ENCODE measurements at places on chromosomes 2 and 18.

DNA sequence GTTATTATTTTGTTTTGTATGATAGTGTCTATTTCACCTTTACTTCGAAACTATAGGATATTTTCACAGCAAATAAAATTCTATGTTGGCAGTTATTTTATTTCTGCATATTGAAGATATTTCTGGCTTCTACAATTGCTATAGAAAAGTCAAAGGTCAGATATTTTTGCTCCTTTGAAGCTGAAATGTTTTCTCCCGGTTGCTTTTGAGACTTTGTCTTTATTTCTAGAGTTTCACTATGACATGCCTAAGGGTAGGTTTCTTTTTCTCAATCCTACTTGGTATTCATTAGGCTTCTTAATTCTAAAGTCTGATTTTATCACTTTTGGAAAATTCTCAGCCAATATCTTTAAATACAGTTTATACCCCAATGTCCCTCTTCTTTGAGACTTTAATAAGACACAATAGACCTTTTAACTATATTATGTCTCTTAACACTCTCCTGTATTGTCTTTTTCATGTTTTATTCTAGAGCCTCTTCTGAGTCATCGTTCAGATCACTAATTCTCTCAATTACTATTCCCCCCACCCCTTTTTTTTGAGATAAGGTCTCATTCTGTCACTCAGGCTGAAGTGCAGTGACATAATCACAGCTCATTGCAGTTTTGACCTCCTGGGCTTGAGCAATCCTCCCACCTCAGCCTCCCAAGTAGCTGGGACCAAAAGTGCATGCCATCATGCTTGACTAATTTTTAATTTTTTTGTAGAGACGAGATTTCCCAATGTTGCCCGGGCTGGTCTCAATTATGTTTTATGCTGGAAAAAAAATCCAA lies 50.5 kb downstream of the USP37 start:
- DNase-seq, result no peak

DNA sequence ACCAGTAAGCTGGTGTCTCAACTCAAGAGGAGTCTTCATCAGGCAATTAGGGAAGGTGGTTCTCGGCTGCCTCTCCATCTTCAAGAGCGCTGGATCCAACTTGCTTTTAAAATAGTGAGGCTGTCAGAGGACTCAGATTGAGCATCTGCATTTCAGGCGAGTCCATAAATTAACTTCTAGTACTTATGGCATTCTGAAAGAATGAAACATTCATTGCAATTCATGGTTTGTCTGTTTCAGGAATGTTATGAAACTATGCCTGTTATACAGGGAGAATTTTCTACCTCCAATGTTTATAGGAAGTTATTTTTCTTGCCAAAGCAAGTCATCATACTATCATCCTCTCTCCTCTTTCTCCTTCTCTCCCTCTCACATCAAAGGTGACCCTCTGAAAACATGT lies 883.2 kb downstream of the SLC4A3 start:
- no peak for DNase-seq

DNA sequence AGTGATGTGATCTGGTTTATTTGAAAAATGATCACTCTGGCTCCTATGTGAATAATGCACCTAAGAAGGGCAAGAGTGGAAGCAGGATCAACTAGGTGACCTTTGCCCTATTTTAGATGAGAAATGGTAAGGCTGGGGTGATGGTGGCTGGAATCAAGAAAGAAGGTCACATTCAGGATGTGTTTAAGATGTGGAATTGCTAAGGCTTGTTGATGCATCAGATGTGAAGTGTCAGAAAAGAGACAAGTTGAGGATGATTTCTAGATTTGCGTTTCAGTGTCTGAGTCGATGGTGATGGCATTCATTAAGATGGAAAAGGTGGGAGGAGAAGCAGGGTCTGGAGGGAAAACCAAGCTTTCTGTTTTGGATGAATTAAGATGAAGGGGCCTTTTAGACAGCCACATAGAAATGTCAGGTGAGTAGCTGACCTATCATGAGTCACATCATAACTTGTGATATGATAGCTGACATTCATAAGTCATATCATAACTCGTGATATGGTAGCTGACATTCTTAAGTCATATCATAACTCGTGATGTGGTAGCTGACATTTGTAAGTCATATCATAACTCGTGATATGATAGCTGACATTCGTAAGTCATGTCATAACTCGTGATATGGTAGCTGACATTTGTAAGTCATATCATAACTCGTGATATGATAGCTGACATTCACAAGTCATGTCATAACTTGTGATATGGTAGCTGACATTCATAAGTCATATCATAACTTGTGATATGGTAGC lies 101.2 kb upstream of the SEC11C start:
- DNase-seq, result no peak

- DNase-seq, result peak; percentile 61
Observed at GRCh38 chr2:85578243-85579180, 1.1 kb downstream of the VAMP8 start.

- DNase-seq, result peak; percentile 53
Observed at GRCh38 chr2:40004336-40004735, 225.3 kb upstream of the THUMPD2 start.
